Left renal cortex interstitium (tissue), 4 donors: ENCODE measurements at places on chromosomes 16 and 17.
A peak's percentile ranks its signal among the peaks of the same experiment; 100 is the strongest.

DNA sequence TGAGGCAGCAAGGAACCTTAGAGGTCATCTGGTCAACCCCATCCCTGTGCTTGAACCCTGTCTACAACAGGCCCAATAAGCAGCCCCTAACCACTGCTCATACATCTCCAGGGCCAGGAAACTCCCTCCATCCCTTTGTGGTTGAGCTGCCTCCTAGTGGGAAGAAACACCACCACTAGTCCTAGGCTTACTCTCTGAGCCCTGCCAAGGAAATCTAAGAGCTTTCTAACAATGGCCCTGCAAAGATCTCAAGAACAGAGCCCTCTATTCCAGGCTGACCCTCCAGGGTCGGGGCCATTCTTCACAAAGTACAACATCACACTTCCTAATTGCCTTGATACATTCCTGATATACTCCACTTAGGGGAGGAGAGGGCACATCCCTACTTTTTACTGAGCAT, 5.8 kb downstream of the ACLY start:
- DNase-seq = no peak

- DNase-seq = peak; percentile 36
These were observed 19.7 kb downstream of the GOSR2 start for GRCh38 chr17:46942441-46943217.

DNA sequence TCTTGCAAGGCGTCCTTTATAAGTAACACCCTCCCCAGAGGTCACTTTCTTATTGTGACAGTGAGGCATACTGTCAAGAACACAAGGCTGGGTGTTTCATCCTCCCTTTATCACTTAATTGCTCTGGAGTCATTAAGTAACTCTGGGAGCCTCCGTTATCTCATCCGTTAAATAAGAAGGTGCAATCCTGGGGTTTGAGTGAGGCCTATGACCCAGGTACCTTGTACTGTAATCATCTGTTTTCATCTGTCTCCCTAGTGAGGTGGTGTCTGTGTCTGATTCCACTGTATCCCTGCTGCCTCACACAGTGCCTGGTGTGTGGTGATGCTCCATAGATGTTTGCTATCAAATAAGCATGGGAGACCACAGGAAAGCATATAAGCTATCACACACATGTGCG, 17.7 kb downstream of the TNS4 start:
- DNase-seq = no peak

DNA sequence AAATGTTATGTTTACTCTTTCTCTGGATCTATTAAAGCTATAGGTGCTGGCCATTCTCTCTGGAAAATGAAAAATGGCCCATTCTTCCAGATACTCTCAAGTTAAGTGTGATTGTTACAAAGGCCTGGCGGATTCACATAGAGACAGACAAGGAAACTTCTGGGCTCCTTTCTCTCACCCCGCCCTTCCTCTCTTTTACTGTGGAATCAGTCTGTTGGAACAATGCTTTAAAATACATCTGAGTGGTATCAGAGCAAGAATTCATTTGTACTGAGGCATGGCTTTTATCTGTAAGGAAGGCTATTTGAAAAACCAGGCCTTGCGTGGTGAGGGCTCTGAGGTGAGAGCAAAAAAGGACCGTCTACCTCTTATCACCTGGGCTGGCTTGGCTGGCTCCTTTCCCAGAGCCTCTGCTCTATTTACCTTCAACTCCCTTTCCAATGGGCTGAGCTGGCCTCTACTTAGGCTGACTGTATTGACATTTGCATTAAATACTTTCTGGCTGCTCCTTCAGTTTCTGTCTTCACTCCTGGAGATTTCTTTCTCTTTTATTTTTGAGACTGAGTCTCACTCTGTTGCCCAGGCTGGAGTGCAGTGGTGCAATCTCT, 274.0 kb downstream of the PHKB start:
- no peak for DNase-seq

GRCh38 chr17:65865715-65866425, 304.4 kb upstream of the AXIN2 start:
- DNase-seq = no peak

- no peak for DNase-seq
These were observed 23.8 kb downstream of the NACA2 start for GRCh38 chr17:61567045-61567802.

- DNase-seq = no peak
These were observed 651.8 kb downstream of the CDH11 start for GRCh38 chr16:64469906-64470702.

DNA sequence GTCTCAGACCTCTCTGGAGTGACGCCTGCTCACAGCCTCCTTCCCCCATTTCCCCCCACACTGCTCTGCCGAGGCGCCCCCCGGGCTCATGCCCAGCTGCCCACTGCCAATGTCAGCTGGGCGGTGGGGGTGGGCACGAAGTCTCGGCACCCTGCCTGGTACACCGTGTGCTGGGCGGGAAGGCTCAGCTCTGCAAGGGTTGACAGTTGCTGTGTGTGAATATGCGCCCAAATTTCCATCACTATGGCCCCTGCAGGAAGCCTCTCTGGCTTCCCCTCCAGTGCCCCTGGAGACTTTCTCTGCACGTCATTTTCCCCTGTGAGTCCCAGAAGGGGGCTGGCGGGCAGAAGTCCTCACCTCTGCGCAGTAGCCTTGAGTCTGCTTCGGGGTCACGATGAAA, 11.6 kb upstream of the CAMKK1 start:
- DNase-seq = no peak

DNA sequence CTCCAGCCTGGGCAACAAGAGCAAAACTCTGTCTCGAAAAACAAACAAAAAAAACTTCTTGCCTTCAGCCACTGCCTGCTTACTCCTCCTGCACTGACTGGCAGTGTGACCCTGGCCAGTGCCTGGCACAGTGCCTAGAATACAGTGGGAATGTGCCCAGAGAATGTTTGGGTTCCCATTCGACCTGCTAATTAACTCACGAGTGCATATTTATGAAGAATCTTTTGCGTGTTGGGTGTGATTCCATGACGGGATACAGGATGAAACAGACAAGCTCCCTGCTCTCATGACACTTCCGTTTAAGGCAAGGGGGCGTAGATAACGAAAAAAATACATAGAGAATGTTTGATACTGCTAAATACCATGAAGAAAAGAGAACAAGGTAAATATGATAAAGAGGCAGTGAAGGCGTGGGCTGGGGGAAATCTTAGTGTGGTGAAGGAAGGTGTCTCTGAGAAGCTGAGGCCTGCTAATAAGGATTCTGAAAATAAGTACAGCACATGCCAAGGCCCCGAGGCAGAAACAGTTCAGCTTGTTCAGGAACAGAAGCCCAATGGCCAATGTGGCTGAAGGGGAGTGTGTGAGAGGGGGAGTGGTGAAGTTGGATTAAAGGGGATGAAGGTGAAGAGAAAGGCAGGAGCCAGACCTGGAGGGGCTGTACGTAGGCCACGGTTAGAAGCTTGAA, 4.3 kb downstream of the ABI3 start:
- no peak for DNase-seq

- DNase-seq = no peak
These were observed 10.0 kb upstream of the MPRIP start for GRCh38 chr17:17032131-17032692.

- DNase-seq = no peak
These were observed 5.7 kb downstream of the NKD1 start for GRCh38 chr16:50553731-50554360.

GRCh38 chr17:60293580-60294335, 98.2 kb downstream of the USP32 start:
- no peak for DNase-seq

- no peak for DNase-seq
These were observed 16.7 kb downstream of the SREBF1 start for GRCh38 chr17:17820046-17820445.

- no peak for DNase-seq
These were observed 5.0 kb upstream of the TM4SF5 start for GRCh38 chr17:4766723-4767122.

DNA sequence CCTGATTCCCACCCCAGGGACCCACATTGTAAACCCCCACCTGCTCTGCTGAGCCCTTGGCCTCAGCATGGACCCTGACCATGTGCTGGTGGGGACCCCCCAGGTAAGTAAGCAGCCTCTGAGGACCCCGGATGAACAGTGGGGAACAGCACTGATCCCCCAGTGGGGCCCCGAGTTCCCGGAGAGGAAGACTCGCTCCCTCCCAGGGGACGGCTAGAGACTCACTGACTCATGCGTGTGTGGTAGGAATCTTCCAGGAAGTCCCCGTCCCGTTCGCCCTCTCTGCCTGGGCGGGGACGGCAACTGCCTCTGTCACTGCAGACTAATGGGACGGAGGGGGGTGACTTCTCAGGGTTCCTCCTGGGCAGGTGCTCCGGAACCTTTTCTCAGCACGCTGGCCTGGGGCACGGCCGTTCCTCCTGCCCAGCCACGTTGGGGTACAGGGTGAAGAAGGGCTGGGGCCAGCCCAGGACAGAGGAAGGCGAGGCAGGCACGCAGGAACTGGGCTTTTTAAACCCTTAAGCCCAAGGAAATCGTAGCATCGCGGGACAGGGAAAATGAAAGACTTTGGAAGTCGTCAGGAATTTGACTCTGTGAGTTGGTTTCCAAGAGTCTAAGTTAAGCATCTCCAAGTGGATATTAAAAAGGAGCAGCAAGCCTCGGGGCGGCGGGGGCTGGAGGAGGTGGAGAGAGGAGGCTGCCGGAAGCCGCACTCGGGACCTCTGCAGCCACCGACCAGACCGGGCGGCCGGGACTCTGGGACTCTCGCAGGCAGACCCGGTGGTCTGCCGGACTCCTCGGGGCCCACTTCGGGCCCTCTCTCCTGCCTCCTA, 178.7 kb downstream of the SEC14L1 start:
- no peak for DNase-seq

GRCh38 chr17:37124821-37125173, 176.0 kb downstream of the AATF start:
- DNase-seq = no peak

- no peak for DNase-seq
These were observed 25.6 kb upstream of the LONP2 start for GRCh38 chr16:48218473-48218872.

GRCh38 chr16:80063031-80063712, 462.6 kb upstream of the MAF start:
- DNase-seq = no peak

DNA sequence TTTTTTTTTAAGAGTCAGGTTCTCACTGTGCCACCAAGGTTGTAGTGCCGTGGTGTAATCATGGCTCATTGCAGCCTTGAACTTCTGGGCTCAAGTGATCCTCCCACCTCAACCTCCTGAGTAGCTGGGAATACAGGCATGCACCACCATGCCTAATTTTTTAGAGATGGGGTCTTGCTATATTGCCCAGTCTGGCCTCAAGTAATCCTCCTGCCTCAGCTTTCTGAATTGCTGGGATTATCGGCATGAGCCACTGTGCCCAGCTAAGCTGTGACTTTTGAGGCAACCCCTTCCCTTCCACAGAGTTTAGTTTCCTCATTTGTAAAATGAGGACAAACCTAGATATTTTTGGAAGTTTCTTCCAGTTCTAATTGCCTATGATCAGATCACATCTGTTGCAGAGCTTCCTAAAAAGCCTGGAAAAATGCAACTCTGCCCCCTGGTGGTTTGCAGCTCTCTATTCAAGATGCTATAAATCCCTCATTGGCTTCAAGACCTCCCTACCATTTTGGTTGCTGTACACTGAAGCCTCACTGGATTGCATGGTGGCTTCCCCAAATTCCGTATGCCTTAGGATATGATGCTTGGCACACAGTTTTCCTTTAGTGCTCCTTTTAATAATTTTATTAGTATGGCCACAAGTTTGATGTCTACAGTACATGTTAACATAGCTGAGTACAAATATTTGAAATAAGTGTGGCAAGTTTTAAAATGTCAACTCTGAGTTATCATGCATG, 19.3 kb downstream of the GDE1 start:
- DNase-seq = no peak

DNA sequence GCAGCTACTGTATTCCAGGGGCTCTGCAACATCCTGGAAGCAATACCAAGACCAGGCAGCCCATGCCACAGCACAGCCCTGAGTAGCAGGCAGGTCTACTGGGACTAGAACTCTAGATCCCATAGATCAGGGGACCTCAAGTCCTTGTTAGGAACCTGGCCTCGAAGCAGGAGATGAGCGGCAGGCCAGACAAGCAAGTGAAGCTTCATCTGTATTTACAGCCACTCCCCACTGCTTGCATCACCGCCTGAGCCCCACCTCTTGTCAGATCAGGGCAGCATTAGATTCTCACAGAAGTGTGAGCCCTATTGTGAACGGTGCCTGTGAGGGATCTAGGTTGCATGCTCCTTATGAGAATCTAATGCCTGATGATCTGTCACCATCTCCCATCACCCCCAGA, 295.7 kb upstream of the TNRC6C start:
- DNase-seq = no peak

DNA sequence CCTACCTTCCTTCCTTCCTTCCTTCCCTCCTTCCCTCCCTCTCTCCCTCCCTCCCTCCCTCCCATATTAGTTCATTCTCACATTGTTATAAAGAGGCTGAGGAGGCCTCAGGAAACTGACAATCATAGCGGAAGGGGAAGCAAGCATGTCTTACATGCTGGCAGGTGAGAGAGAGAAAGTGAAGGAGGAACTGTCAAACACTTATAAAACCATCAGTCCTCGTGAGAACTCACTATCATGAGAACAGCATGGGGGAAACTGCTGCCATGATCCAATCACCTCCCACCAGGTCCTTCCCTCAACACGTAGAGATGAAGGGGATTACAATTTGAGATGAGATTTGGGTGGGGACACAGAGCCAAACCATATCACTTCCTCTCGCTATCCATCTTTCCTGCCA, 281.6 kb upstream of the FOXF1 start:
- no peak for DNase-seq

GRCh38 chr16:29910819-29911675, 10.8 kb downstream of the ASPHD1 start:
- no peak for DNase-seq

- DNase-seq = no peak
These were observed 19.7 kb upstream of the DHX8 start for GRCh38 chr17:43464046-43464445.

- no peak for DNase-seq
These were observed 267.1 kb downstream of the UTP18 start for GRCh38 chr17:51527225-51527982.

DNA sequence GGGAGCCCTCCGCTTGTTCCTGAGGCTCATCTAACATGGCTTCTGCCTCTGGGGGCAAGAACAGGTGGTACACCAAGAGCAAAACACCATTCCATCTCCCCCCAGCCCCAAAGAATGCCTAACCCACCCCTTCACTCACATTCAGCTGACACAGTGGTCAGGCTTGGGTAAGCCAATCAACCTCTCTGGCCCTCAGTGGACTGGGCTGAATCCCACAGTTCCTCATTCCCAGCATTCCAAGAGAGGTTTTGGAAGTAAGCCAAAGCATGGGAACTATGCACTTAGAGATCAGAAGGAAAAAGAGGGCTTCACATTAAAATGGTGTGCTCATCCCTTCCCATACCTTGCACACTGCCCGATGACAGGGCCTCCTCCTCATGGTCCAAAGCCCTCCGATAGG, 7.8 kb downstream of the PIGS start:
- DNase-seq = no peak

GRCh38 chr16:88570691-88571092, 489 bp downstream of the ZC3H18 start:
- DNase-seq = no peak
